ENCODE measurements at places on chromosomes 12 and 14.

DNA sequence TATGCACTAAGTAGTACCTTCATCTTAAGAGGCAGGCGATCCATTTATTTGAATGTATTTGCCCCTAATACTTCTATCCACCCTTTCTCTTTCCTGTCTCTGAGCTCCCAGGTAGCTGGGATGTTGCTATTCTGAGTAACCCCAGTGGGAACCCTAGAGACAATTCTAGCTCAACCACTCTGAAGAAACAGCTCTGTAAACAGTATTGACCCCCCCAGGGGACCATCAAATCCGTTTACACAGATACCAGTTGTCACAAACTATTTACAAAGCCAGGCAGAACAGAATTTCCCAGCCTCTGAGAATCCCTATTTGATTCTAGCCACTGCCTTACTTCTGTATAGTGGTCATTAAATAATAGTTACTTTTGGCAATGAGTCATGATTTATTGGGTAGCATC, 64.9 kb downstream of the MIPOL1 start:
- no peaks in the 10 kb centered on the region for H3K36me3 ChIP-seq
- no peak for DNase-seq
- H3K4me1 ChIP-seq = no peaks in the 10 kb centered on the region
- H3K27ac ChIP-seq = no peak overlapping the region

- no peaks in the 10 kb centered on the region for H3K4me1 ChIP-seq
- no peak for DNase-seq
- no peak overlapping the region for H3K27ac ChIP-seq
- H3K27me3 ChIP-seq = no peaks in the 10 kb centered on the region
These were observed 149.0 kb upstream of the ARID2 start for GRCh38 chr12:45580356-45580969.

GRCh38 chr12:45613296-45613695, 116.2 kb upstream of the ARID2 start:
- H3K27me3 ChIP-seq = no peaks in the 10 kb centered on the region
- peak; percentile 5 for DNase-seq
- no peak overlapping the region for H3K27ac ChIP-seq
- H3K4me1 ChIP-seq = peaks cover 28% of the 10 kb centered on the region
- no peak overlapping the region for H3K4me3 ChIP-seq

- no peaks in the 10 kb centered on the region for H3K36me3 ChIP-seq
- no peak overlapping the region for H3K4me3 ChIP-seq
- no peak overlapping the region for H3K27ac ChIP-seq
- no peaks in the 10 kb centered on the region for H3K27me3 ChIP-seq
- no peaks in the 10 kb centered on the region for H3K4me1 ChIP-seq
These were observed 5.3 kb upstream of the VSIG10 start for GRCh38 chr12:118109088-118109487.

- peaks cover 29% of the 10 kb centered on the region for H3K36me3 ChIP-seq
- DNase-seq = peak; percentile 44
- H3K27ac ChIP-seq = peak overlapping the region; percentile 77
- peaks cover 50% of the 10 kb centered on the region for H3K4me1 ChIP-seq
- H3K4me3 ChIP-seq = peak overlapping the region; percentile 3
These were observed 4.2 kb downstream of the PLEKHG3 start for GRCh38 chr14:64708148-64709004.

DNA sequence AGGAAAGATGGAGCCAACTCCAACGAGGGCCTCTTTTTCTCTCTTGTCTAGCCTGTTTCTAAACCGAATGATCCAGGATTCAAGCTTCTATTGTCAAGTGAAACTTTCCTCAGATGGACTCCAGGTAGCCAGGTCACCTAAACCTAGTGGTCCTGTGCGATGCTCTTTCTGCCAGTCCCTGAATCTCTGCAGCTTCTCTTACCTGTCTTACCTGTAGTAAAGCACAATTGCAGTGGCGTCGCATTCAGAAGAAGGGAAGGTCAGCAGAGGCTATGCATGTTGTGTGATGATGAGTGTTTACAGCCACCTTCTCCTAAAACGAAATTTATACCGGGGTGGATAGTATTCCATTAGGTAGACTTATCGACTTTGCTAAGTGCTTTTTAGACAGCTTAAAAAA, 47.4 kb upstream of the TRAF3 start:
- no peak for DNase-seq
- H3K27ac ChIP-seq = no peak overlapping the region
- no peak overlapping the region for H3K4me3 ChIP-seq

- H3K27me3 ChIP-seq = no peaks in the 10 kb centered on the region
- H3K27ac ChIP-seq = no peak overlapping the region
- no peak for DNase-seq
- no peak overlapping the region for H3K4me3 ChIP-seq
- H3K4me1 ChIP-seq = peaks cover 30% of the 10 kb centered on the region
These were observed 36.0 kb downstream of the RTRAF start for GRCh38 chr14:52025310-52025709.

GRCh38 chr12:105013892-105014291, 27.8 kb downstream of the NOPCHAP1 start:
- DNase-seq = no peak
- no peak overlapping the region for H3K4me3 ChIP-seq
- no peaks in the 10 kb centered on the region for H3K27me3 ChIP-seq
- no peaks in the 10 kb centered on the region for H3K4me1 ChIP-seq
- H3K36me3 ChIP-seq = peaks cover 25% of the 10 kb centered on the region

DNA sequence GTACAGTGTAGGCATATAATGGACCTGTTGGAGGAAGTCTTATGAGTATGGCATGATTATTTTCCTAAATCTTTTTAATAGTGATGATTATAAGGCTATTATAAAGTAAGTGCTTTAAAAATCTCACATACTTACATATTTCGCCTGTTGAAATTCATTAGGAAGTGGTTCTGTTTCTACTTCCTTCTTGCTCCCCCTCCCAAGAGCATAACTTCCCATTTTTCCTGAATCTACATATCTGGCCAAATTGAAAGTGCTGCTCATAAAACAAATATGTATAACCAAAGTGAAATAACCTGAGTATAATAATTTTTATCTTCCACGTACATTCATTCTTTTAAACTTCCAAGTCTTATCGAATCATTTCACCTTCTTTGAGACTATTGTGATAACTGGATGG, 455.6 kb upstream of the SEL1L start:
- H3K4me1 ChIP-seq = no peaks in the 10 kb centered on the region
- no peak overlapping the region for H3K4me3 ChIP-seq
- DNase-seq = no peak
- no peaks in the 10 kb centered on the region for H3K27me3 ChIP-seq
- H3K36me3 ChIP-seq = no peaks in the 10 kb centered on the region

DNA sequence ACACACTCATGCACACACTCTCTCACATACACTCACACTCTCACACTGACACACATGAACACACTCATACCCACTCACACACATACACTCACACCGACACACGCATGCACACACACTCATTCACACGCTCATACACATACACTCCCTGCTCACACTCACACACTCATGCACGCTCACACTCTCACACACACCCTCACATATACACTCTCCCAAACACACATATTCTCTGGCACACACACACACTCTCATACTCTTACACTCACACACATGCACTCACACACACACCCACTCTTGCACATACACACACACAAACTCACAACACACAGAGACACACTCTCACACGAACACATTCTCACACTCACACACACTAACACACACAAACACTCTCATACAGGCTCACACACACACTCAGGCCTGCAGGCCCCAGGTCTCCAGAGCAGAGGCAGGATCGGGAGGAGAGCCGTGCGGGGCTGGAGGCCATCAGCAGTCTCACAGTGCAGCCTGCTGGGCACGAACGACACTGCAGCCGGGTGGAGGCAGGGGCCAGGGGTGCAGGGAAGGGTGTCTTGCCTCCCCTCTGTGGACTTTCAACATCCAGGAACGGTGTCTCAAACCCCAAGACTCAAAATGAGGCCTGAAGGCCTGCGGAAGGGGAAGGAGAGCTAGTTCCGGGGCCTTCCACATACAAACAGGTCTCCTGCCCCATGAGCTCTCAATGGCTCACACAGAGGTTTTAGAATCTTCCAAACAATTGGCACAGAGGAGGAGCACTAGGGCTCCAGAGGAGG, 148.7 kb downstream of the ANO2 start:
- H3K36me3 ChIP-seq = no peaks in the 10 kb centered on the region
- no peaks in the 10 kb centered on the region for H3K4me1 ChIP-seq
- no peak overlapping the region for H3K4me3 ChIP-seq
- peak; percentile 16 for DNase-seq
- 0 out of 2 replicates have a peak, but pooled peaks cover 3% of the 10 kb centered on the region for H3K27me3 ChIP-seq

GRCh38 chr12:22310709-22311108, 23.8 kb downstream of the ST8SIA1 start:
- H3K27ac ChIP-seq = no peak overlapping the region
- DNase-seq = no peak
- H3K4me3 ChIP-seq = no peak overlapping the region
- no peaks in the 10 kb centered on the region for H3K4me1 ChIP-seq
- H3K36me3 ChIP-seq = no peaks in the 10 kb centered on the region

DNA sequence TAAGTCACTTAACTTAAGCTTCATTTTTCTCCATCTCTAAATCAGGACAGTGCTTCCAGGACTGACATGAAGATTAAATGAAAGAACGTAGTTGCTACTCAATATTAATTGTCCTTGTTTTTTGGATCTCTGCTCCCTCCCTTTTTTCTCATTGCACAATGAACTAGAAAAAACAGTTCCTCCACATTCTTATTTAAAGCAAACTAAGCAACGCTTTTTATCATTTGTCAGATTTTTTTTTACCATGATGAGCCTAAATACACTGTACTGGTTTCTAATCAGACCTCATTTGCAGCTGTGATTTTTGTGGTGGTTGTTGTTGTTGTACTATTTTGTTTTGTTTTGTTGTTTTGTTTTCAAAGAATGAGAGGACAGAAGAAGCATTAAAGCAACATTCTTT, 23.2 kb upstream of the PARP11 start:
- no peak for DNase-seq
- H3K36me3 ChIP-seq = no peaks in the 10 kb centered on the region
- H3K27ac ChIP-seq = no peak overlapping the region
- H3K4me3 ChIP-seq = no peak overlapping the region
- no peaks in the 10 kb centered on the region for H3K4me1 ChIP-seq
- no peaks in the 10 kb centered on the region for H3K27me3 ChIP-seq

DNA sequence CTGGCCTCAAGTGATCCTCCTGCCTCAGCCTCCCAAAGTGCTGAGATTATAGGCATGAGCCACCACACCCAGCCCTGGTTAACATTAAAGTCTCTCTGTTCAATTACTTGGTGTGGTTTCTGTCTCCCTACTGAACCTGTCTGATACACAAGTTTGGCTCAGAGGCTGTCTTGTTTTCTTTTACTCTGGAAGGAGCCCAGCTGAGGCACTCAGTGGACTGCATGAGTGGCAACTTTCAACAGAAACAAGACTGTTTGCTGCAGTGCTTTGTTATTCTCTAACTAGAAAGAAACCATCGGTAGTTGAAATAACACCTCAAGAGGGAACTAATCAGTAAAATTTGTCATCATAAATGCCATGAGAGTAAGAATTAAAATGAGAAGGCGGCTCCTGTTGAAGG, 238.7 kb downstream of the FOXN3 start:
- H3K27ac ChIP-seq = no peak overlapping the region
- peaks cover 11% of the 10 kb centered on the region for H3K4me1 ChIP-seq
- DNase-seq = no peak
- H3K4me3 ChIP-seq = no peak overlapping the region
- H3K27me3 ChIP-seq = no peaks in the 10 kb centered on the region
